ENCODE measurements at places on chromosomes 1 and 21.
A peak's percentile ranks its signal among the peaks of the same experiment; 100 is the strongest.

- DNase-seq, result no peak
These were observed 54.9 kb upstream of the LAMC2 start for GRCh38 chr1:183131166-183131565.

- DNase-seq, result no peak
These were observed 57.9 kb downstream of the CENPF start for GRCh38 chr1:214660900-214661299.

DNA sequence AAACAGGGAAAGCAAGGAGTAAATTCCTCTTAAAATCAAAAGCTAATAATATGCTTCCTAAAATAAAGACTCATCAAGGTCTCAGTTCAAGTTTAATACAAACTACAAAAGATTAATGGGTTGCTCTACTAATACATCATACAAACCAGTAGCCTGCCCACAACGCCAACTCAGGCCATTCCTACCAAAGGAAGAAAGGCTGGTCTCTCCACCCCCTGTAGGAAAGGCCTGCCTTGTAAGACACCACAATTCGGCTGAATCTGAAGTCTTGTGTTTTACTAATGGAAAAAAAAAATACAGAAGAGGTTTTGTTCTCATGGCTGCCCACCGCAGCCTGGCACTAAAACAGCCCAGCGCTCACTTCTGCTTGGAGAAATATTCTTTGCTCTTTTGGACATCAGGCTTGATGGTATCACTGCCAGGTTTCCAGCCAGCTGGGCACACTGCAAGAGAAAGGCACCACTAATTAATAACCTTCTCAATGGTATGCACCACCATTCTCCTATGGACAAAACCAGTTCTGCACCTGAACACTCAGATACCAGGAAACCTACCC lies 10.6 kb downstream of the PRDX1 start:
- DNase-seq, result no peak

DNA sequence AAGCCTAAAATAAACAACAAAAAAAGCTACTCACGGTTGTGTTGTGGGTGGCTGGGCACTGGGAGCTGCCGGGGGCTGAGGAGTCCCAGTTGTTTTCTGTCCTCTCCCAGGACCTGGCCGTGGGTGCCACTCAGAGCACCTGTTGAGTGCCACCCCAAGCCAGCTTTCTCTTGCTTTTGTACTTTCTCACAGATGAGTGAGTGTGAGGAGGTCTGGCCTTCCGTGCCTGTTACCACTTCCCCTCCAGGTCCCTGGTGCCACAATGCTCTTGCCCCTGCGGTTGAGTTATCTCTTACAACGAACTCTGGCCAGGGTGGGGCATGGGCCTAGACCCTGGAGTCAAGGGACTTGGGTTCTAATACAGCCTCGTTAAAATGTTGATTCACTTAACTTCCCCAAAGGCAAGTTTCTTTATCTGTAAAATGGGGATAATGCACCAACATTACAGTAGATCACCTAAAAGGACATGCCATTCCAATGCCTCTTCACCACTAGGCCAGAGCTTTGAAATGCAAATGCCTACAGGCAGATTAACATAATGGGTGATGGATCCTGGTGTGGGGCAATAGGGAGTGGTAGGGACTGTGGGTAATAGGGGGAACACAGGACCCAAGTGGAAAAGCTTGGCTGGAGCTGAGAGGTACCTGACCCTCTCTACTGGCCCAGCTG lies at the start of gene CNR2:
TSS of gene CNR2 (minus strand) at position 151 of the 669 bp plus-strand sequence. CDS start 37,745 bp downstream, outside the sequence.
- DNase-seq, result no peak

DNA sequence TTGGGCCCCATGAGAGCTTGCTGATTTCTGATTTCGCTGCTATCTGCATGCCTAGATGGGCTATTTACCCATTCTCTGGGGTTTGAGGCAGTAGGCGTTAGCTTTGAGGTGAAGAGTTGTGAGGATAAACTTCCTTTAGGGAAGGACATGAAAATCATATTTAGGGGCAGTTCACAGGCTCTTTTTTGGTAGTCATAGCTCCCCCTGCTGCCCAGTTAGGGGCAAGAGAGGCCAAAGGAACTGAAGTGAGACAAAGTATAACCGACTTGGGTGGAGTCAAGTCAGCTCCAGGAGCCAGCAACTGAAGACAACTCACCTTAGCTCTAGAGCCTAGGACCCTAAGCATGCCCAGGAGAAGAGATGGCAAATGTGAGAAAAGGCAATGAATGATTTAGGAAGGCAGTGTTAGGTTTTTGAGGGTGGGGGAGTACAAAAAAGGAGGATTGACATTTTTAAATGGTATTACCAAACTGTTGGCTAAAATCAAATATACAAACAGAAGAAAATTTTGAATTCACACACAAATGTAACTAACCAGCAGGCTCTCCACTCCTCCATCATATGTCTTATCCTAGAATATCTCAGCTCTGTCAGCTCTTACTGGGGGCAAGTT lies 625.2 kb downstream of the LMO4 start:
- peak; percentile 35 for DNase-seq

GRCh38 chr1:100512803-100513352 lies 25.1 kb upstream of the GPR88 start:
- no peak for DNase-seq

DNA sequence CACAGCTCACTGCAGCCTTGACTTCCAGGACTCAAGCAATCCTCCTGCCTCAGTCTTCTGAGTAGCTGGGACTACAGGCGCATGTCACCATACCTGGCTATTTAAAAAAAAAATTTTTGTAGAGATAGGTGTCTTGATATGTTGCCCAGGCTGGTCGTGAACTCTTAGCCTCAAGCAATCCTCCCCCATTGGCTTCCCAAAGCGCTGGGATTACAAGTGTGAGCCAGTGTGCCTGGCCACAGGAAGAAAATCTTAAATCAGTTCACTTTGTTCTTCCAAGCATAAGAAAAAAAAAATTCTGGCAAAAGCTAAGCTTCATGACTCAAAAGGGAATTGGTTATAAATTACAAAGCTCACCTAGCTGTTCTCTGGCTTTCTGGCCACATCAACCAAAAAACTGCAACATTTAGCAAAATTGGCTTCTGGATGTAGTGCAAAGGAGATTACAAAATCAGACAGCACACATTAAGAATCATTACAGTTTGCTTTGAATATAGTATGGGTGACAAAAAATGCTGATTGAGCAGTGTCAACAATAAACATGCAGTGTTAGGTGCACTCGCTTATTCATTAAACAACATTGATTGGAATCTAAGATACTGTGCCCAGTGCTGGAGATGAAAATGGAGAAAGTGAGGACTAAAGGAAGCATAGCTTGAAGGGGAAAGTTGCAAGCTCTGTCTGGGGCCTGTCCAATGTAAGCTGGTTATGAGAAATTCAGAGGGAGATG lies 76.7 kb downstream of the KCTD3 start:
- DNase-seq, result no peak

DNA sequence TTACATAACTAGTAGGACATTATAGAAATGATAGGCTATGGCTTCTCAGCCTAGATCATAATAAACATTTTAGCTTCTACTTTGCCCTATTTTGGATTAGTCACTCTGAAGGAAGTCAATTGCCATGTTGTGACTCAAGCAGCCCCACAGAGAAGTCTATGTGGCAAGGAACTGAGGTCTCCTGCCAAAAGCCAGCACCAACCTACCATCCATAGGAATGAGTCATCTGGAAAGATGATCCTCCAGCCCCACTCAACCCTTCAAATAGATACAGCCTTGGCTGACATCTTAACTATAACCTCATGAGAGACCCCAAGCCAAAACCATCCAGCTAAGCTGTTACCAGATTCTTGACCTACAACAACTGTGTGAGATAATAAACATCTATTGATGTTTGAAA lies 76.3 kb upstream of the BEND5 start:
- DNase-seq, result no peak

DNA sequence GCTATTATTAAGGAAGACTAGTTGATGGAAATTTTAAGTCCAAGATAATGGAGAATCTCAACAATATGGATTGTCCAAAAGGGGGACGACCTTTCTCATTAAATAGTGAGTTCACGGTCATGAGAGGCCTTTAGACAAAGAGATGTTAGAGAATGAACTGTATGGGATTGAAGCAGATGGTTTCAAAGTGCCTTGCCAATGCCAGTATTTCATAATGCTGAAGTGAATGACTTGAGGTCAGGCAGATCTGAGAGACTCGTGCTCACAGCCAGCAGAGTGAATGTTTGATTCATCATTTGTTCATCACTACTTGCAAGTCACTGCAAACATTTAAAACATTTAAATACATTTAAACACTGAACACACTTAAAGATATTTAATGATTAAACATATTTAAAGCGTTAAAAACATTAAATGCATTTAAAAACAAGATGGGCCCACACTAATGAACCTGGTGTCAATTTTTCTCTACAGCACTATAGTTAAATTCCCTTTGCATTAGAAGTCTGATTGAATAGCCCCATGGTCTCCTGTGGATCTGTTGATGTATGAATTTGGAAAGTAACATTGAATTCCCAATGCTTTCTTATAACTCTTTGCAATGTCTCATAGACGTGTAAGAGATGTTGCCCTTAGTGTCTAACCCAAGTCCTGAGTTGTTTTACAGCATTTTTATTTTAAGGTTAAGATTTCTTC lies 80.7 kb downstream of the TGFB2 start:
- DNase-seq, result no peak

GRCh38 chr1:150568594-150568966 lies 10.8 kb downstream of the MCL1 start:
- DNase-seq, result no peak

DNA sequence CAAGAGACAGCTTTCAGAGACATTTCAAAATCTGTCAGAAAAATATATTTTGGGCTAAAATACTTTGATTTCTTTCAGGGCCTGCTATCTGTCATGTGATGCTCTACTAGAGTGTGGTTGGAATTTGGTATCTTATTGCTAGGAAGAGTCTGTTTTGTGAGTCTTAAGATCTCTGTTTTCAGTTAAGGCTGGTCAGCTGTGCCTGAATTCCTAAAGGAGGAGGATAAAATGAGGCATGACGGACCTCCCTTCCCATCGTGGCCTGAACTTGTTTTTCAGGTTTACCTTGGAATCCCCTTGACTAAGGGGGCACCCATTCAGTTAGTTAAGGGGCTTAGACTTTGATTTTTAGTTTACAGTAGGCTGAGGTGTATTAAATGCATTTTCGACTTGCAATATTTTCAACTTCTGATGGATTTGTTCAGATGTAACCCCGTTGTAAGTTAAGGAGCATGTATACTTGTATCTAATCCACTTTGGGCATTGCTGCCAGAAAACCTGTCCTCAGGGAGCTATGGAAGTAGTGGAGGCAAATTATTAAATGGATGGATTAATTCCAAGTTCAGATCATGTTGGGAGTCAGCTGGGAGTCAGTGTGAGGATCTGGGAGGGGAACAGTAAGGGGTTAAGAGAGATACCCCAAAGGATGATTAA lies 18.3 kb downstream of the CAPN2 start:
- DNase-seq, result no peak

- DNase-seq, result no peak
These were observed 38.9 kb downstream of the SPRTN start for GRCh38 chr1:231376875-231377549.

DNA sequence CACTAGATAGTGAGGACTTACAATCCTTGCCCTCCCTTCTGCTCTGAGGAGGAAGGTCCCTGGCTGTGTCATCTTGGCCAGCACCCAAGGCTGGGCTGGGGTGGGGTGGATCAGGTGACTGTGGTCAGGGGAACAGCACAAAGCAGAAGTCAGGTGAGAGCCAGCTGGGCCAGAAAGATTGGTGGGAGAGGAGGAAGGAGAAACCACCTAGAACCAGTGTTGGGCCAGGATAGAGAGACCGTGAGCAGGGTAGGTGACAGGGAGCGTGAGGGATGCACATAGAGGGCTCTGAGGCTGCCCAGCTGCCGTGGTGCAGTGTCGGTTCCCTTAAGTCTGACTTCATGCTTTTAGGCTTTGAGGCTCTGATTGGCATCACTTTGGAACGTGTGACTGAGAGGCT lies 22.7 kb downstream of the NCF2 start:
- DNase-seq, result no peak

DNA sequence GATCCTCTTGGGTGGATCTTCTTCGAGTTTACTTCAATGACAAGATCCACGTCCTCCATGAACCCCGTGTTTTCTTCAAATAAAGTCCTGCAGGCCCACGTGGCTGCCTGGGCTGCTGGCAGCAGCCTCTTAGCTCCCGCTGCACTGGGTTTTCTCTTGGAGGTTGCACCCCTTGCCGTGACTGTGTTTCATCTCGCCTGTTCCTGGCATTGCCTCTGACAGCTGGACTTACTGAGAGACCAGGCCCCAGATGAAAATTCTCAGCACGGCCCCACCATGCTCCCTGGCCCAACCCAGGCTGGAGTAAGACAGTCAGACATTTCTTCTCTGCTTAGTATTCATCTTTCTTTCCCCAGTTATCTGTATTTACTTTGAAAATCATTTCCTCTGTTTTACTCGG lies 274.8 kb upstream of the RUNX1 start:
- no peak for DNase-seq

DNA sequence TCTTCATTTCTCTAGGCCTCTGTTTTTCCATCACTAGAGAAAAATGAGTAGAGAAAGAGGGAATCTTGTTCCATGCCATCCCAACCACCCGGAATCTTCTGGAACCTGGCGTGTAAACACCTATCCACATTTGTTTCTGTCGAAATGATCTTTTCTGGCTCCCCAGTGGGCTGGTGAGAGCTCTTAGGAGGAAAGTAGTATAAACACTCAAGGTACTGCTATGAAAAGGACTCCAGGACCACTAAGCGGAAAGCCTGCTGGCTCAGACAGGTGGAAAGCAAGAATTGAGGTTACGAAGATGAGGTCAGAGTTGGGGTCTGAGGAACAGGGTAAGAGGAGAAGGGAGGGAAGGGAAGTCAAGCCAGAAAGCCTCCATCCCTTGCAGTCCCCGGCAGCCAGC lies 90.8 kb downstream of the PLXNA2 start:
- DNase-seq, result no peak

- no peak for DNase-seq
These were observed 24.9 kb upstream of the KIRREL1 start for GRCh38 chr1:157968508-157968907.

GRCh38 chr1:152050886-152051675 lies 14.3 kb upstream of the S100A11 start:
- DNase-seq, result no peak

GRCh38 chr1:101005871-101006270 lies 19.7 kb downstream of the DPH5 start:
- DNase-seq, result no peak

DNA sequence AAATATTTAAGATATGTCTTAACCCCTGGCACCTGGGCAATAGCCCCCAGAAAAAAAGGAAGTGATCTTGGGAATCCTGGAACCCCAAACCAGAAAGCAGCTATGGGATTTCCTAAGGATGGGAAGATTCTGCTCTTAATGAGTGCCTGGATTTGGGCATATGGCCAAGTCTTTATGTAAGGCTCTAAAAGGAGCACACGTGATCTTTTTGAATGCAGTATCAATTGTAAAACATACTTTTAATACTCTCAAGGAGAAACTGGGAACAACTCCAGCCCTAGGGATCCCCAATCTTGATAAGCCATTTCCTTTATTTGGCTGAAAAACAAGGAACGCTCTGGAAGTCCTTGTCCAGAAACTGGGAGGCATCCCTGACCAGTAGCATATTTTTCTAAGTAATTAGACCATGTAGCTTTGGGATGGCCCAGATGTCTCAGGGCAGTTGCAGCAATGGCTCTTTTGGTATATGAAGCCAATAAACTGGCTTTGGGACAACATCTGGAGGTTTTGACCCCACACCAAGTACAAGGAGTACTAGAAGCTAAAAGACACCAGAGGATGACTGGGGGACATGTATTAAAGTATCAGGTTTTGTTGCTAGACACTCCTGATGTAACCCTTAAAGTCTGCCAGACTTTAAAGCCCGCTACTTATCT lies 80.9 kb upstream of the KIAA0040 start:
- no peak for DNase-seq

GRCh38 chr1:6129313-6129712 lies 50.8 kb downstream of the CHD5 start:
- DNase-seq, result no peak

GRCh38 chr1:100950781-100951180 lies 54.9 kb downstream of the SLC30A7 start:
- no peak for DNase-seq

- DNase-seq, result no peak
These were observed 127.1 kb downstream of the RIPK4 start for GRCh38 chr21:41639766-41640165.
